SK-N-SH (cell line): ENCODE measurements at places on chromosomes 13 and 19.

DNA sequence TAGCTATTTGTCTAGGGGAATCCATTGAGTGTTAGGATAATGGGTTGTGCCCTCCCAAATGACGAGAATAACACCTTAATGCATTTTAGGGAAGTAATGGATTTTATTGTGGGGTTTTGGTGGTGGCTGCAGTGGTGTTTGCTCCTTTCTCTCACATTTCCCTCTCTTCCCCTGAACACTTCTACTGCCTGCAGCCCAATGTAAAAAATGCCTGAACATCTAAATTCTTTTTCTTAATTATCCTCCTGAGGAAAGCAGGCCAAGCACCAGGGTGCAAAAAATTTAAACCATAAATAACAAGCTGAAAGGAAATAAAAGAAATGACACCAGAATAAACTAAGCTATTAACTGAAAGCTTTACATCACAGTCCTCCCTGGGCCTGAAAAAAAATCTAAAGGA, 57.3 kb upstream of the PCDH8 start:
- no peak for DNase-seq

- no peak for DNase-seq
These were observed 246.3 kb upstream of the TSHZ3 start for GRCh38 chr19:31595521-31595920.

DNA sequence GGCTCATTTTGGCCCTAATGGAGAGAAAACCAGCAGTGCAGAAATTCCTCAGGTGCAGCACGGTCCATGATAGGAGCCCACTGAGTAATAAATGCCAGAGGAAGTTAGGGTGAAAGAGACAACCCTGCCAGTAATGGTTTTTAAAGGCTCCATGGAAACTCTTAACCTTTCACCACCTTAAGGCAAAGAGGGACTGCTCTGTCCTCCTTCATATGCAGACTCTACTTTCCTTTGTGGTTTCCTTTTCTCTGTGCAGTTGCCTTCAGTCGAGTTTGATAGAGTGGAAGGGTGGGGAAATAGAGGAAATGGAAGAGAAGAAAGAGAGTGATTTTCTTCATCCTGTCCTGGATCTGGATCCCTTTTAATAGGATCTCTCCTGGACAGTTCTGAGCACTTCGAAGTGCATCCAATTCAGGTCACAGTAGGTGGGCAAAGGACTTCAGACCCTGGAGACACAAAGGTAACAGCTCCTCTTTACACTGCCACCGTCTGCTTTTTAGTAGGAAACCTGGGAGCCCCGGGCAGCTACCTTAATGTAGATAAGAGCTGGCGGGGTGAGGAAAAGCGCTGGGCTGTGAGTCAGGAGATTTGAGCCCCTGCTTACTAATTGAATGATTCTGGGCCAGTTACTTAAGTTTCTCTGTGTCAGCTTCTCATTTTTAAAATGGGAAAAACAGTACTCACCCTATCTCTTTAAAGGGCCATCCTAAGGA, 294.8 kb downstream of the KCNRG start:
- no peak for DNase-seq

GRCh38 chr19:45424191-45425058, 708 bp upstream of the ERCC1 start:
- peak; percentile 67 for DNase-seq

GRCh38 chr13:112741185-112741755, 51.4 kb downstream of the ATP11A start:
- DNase-seq: no peak

GRCh38 chr19:33795370-33796163, 1.1 kb upstream of the KCTD15 start:
- DNase-seq: peak; percentile 96

GRCh38 chr13:29435125-29435911, 160.2 kb downstream of the SLC7A1 start:
- peak; percentile 20 for DNase-seq
